Left ventricle myocardium superior (tissue), 1 donor: ENCODE measurements at places on chromosomes 7 and 10.

- DNase-seq = no peak
These were observed 396 bp downstream of the PSMG3 start for GRCh38 chr7:1569440-1569832.

GRCh38 chr10:4656576-4657194, 169.3 kb upstream of the AKR1E2 start:
- peak; percentile 44 for DNase-seq

DNA sequence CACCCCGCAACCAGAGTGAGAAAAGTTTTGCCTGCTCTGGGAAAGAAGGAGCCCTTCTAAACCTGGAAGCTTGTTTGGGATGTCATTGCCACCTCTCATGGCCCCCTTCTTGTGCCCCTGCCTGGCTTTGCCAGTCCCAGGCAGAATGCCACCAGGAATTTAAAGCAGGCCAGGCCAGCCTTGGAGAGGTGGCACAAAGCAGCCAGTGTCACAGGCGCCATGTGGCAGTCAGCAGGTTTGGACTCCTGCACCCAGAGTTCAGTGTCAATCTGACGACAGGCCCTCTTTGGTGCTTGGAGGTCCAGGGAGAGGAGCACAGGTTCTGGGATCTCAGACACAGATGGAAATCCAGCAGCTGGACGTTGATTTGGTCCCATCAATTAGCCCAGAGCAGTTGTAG, 12.7 kb downstream of the HK1 start:
- peak; percentile 45 for DNase-seq

DNA sequence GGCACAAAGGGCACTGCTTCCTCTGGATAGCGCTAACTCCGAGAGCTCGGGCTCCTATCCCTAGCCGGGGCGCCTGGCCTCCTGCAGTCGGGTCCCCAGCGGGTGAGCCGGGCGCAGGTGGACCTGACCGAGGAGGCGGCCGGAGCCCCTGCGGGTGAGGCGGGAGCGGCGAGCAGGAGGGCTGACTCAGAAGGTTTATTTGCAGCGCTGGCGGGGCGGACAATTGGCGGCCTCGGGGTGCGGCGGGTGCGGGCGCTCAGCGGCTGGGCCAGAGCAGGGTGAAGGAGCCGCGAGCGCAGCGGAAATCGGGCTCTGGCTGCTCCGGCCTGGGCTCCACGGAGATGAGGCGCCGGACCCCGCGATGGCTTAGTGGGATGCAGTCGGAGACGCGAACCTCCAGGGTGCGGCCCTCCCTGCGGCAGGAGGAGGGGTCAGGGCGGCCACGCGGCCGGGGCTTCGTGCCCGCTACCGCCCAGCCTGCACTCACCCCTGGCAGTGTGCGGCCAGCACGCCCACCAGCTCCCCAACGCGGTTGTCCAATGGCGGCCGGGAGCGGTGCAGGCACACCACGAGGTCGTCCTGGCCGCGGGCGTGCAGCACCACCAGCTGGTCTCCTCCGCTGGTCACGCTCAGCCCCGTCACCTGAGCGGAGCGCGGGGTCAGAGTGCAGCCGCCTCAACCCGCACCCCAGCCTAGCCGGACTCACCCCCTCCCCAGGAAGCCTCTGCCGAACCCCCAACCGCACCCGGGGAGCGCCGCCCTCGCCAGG, 16.1 kb downstream of the MYO1G start:
- DNase-seq = peak; percentile 59

GRCh38 chr10:3287572-3288445, 115.2 kb upstream of the PITRM1 start:
- no peak for DNase-seq

GRCh38 chr7:68691261-68692216, 906.7 kb upstream of the AUTS2 start:
- no peak for DNase-seq

- DNase-seq = peak; percentile 54
These were observed 38.0 kb downstream of the INPP5A start for GRCh38 chr10:132575320-132576201.

DNA sequence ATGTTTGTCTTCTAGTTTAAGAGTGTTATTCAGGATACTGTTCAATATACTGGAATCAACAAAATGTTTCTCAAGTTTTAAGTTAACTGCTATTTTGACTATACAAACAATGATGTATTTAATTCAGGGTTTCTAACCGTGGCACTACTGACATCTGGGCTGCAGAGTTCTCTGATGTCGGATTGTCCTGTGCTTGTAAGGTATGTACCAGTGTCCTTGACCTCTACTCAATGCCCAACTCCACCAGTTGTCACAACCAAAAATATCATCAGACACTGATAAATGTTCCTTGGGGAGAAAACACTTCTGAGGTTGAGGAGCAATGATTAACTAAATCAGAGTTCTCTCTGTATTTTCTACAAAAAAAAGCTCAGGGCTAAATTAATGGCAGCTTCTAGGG, 301.5 kb downstream of the PARD3 start:
- no peak for DNase-seq

DNA sequence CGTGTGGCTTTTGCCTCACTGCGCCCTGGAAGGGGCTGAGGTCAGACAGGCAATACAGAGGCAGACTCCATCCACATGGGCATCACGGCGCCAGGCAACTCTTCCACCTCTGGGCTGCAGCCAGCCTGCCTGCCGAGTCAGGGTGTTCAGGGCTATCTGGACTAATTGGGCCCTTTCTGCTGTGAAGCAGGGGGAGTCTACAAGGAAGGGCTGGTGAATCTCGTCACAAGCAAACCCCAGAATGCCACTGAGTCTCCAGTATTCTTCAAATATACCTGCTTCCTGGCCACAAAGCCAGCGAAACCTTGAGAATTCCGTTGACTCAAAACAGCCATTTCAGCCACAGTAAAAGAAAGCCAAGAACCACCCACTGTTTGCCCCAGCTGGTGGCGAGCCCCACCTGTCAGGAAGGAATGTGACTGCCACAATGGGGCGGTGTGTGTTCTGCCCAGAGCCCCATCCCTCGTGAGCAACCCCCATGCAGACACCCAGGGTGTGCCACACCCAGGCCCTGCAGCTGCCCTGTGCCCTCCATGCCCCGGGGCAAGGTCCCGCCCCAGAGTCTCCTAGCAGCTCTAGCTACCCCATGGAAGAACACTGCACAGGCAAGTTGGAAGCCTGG, 117.3 kb downstream of the FAM53B start:
- DNase-seq = no peak

DNA sequence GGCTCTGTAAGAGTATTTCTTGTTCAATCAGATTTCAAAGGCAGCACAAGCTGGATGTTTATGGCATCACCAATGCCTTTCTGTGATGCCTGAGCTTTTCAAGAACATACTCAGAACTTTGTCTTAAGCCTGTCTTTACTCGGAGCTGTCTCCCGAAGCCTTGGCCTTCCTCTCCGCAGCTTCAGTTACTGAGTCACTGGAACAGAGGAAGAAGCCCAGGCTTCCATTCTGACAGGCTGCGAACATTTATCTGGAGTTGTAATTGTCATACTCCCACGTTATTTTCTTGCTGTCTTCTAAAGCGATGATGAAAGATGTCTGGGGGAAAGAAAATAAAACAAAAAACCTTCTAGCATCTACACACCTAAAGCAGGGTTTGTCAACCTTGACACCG, 43.9 kb downstream of the GRK5 start:
- no peak for DNase-seq

GRCh38 chr10:132951926-132952325, 9.6 kb upstream of the CFAP46 start:
- no peak for DNase-seq

DNA sequence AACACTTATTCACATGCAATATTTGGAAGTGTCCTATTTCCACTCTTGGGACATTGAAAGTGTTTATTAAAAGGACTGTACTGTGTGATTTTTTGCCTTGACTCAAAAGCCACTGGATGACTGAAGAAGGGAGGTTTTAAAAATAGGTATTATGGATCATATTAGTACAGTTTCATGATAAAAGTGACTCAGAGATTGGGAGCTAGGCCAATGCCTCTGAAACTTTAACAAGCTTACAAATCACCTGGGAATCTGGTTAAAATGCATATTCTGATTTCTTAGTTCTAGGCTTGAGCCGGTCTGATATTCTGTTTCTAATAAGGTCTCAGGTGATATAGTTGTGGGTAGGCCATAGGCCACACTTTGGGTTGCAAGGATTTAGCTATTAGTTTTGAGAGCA, 191.2 kb downstream of the PLXDC2 start:
- DNase-seq = no peak

GRCh38 chr7:77696643-77697534, 630 bp downstream of the RSBN1L start:
- peak; percentile 74 for DNase-seq
